Stimulated activated CD8-positive, alpha-beta memory T cell treated with anti-CD3 and anti-CD28 coated beads, Interleukin-15, amount 100 ng/mL, for 4 hours (primary cell): ENCODE measurements at places on chromosomes 2 and 18.

DNA sequence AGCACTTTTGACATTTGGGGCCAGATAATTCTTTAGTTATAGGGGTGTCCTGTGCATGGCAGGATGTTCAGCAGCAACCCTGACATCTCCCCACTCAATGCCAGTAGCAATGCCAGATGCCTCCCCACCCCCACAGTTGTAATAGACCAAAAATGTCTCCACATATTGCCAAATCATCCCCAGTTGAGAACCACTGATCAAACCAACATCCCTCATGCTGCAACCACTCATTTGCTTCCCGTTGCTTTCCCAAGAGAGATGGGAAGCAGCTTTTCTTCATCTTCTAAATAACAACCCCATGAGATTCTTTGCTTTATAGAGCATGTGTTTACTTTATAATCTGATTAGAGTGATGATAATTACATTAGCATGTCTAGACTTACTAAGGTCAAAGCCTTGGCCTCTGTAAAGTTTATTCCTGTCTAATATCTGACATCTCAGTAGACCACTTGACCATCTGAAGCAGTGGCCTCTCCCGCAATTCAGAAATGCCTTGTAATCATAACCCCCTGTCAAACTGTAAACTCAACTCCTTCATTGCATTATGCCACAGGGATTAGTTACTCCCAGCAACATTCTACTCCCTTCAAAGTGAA is 28.7 kb upstream of the C1D start:
- DNase-seq, result no peak

GRCh38 chr2:75033516-75033915 is 75.1 kb downstream of the POLE4 start:
- DNase-seq, result no peak

GRCh38 chr2:134491022-134491421 is 227.8 kb downstream of the TMEM163 start:
- DNase-seq, result no peak

DNA sequence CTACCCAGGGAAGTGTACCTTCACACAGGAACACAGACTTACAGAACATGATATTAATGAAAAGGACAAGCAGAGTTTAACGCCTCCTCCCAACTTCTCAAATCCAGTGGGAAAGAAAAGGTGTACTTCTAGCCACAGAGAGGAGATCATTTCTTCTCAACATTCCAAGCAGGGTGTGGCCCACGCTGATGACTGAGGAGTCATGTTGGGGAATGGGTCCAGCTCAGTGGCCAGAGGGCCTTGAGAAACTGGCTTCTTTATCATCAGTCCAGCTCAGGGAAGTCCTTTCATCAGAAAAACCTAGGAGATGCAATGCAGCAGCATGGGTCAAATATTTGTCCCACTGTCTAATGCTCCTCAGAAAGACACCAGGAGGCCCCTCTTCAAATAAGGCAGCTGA is 63.0 kb downstream of the RBM43 start:
- DNase-seq, result no peak

GRCh38 chr2:226619707-226620106 is 179.9 kb downstream of the IRS1 start:
- no peak for DNase-seq

- no peak for DNase-seq
Measured at GRCh38 chr18:62521593-62521992, 1.2 kb upstream of the ZCCHC2 start.

DNA sequence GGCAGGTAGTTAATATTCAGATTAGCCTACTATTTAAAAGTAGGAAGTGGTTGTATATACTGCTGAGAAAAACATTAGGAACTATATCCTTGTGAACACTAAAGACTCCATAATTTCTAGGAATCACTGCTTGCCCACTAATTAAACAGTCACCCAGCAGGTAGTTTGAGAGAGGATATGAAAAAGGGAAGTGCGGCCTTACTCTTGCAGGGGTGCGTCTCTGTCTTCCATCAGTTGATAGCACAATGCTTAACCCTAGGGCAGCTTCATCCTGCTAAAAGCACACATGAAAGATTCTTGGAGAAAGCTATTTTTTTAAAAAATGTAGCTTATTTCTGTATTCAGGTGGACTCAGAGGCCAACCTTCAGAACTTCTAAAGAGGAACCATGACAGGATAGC is 53.1 kb upstream of the ATP5MC3 start:
- DNase-seq, result no peak

DNA sequence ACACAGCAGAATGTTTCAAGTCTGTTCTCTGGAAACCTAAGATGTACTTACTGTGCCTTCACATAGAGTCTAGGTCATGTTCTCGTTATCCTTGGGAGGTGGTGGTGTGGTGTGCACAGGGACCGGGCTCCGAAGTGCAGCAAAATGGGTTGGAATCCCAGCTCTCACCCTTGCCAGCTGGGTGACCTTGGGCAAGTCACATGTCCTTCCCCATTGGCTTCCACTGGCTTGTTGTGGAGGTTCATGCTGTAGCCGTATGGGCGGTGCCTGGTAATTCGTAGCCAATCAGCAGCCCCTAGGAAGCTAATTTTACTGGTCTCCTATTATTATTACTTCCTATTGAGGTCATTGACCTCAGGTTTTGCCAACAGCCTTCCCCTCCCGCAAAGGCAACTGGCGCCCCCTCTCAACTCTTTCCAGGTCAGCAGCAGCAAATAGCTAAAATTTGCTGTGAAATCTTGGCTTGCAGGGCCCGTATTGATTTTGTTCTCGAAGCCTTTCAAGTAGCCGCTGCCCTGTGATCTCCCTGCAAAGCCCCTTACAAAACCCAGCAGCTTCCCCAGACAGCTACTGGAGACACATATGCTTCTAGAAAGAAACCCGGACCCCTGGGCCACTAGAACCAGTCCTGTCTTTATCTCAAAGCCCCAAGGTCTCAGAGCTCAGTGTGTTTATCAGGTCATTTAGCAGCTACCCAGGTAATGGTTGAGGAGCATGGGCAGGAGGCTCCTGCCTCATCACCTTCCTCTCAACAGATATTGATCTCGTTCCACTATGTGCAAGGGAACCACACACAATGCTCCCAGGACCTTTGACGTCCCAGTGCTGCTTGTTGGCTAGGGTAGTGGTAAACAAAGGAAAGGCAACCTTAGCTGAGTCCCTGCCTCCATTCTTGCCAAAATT is 66.5 kb upstream of the SLC1A4 start:
- no peak for DNase-seq

- DNase-seq, result no peak
Measured at GRCh38 chr2:48249025-48249424, 280.9 kb upstream of the STON1 start.
